Bronchial epithelial cell (primary cell): ENCODE measurements at places on chromosomes 12 and 14.

- no peak for DNase-seq
Measured at GRCh38 chr14:95711476-95712176, 2.3 kb downstream of the TCL1A start.

GRCh38 chr12:2834581-2835491 is at the start of gene NRIP2:
Gene NRIP2 (minus strand): TSS chr12:2835035. CDS start chr12:2834983, 52 bp downstream.
- no peak for DNase-seq

DNA sequence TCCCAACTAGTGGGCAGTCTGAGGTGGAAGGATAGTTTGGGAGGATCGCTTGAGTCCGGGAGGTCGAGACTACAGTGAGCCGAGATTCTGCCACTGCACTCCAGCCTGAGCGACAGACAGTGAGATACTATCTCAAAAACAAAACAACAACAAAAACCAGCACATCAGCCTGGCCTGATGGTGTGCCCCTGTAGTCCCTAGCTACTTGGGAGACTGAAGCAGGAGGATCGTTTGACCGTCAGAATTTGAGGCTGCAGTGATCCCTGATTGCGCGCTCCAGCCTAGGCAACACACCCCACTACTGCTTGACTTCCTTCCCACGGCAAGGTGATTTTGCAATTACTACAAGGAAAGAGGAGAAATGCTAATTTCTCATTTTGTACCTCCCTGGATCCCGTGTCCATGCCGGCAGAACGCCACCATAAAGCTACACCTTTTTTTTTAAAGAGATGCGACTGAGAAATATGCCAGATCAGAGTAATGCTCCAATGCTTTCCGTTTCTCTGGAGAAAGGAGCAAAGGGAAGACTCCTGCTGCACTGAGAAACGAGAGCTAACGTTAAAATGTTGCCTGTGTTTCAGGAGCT is 672 bp upstream of the SCFD1 start:
- DNase-seq: peak; percentile 29

GRCh38 chr14:61321385-61322010 is at the start of gene PRKCH:
Gene PRKCH (plus strand): TSS chr14:61321579. CDS start chr14:61322102, 523 bp downstream.
- peak; percentile 75 for DNase-seq

GRCh38 chr14:50740856-50741255 is 72.8 kb upstream of the SAV1 start:
- no peak for DNase-seq

DNA sequence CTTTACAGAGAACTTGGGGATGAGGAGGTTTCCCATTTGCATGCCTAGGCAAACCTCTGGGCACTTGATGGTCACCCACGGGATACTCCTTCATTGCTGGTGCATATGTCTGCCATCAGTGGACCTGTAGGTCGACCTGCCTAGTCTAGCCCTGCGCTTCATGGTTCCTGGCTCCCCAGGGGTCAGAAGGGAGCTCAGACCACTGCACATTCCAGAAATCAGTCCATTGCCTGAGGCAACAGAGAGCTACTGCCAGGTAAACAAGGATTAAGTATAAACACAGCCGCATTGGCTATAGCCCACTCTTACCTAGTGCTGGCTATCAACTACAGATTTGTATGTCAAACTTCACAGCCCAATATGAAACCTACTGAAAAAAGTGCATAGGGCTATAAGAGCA is 476.4 kb downstream of the SOX5 start:
- DNase-seq: no peak

- no peak for DNase-seq
Measured at GRCh38 chr12:50790081-50790480, 26.2 kb downstream of the ATF1 start.

DNA sequence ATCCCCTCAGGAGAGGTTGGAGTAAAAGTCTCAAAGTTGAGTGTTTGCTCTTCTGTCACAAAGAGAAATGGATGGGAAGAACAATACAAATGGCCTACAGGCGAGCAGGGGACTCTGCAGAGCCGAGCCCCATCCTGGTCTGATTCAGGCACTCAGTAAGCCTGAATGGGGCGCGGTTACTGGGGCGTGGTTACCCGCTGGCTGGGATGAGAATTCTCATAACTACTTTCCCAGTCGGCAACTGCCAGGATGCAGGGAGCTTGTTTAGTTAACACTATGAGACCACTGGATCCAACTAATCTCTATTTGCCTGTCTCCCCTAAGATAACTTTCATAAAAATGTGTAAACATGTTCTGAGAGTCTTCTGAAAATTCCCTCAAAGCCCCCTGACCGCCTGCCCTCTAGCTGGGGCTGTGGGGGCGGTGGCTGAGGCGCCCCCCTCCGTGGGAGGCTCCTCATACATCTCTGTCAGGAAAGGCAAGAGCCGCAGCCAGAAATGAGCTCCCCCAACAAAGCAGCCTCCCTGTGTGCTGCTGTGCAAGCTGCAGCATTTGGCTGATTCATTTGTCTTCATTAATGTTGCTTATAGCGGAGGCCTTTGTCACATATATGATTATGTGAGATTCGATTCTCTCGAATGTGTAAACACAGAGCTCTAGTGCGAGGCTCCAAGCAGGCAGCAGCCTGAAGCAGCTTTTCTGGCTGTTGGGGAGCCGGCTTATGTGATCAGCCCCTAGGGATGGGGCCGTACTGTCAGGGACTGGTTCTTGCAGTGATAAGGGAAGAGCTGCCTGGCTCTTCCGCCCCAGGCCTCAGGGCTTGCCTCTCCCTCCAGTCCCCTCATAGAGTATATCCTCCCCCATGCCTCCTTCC is 126.1 kb upstream of the ARHGAP5 start:
- peak; percentile 73 for DNase-seq

DNA sequence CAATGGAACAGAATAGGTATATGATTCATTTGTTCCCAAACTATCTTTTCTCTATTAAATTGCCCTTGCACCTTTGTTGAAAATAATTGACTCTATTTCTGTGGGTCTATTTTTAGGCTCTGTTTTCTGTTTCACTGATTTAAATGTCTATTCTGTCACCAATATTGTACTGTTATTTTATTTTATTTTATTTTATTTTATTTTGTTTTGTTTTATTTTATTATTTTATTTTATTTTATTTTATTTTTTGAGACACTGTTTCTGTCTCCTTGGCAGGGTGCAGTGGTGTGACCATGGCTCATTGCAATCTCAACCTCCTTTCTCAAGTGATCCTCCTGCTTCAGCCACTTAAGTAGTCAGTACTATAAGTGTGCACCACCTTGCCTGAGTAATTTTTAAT is 34.9 kb downstream of the OR4N2 start:
- DNase-seq: no peak

GRCh38 chr14:56811593-56812363 is 1.5 kb upstream of the OTX2 start:
- no peak for DNase-seq

DNA sequence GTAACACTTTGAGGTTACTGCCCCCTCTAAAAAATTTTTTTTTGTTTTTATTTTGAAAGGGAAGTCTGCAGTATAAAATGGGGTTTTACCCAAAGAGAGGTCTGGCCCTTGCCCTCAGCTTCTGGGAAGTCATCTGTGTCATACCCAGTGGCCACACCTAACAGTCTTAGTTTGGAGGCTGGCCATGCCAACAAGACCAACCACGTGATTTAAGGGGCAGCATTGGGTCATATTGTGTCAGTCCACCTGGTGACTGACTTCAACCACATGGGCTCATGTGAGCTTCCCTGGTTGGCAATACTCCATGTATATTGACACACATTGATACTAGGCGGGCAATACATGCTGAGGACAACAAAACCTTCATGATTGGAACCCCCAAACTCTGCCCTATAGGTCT is 173.9 kb downstream of the GXYLT1 start:
- no peak for DNase-seq

- DNase-seq: no peak
Measured at GRCh38 chr12:101927036-101927435, 49.7 kb downstream of the DRAM1 start.

- no peak for DNase-seq
Measured at GRCh38 chr14:102408724-102409123, 46.0 kb downstream of the TECPR2 start.

DNA sequence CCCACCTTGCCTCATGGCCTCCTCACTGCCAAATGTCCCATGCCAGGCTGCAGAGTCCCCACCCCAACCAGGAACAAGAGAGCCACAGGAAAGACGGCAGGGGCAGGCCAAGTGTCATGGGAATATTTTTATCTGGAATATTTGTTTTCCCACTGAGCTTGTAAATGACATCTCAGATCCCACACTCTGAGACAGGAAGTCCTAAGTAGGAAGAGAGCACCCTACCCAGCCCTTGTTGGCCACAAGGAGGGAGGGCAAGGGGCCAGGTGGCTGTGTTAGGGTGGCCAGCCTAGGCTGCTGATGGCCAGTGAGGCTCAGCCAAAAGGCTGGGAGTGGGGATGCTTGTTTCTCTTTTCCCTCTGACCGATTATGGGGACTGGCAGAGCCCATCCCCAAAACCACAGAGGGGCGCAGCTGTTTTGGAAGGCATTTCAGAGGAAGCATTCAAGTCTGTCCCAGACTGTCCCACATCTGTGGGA is 7.7 kb upstream of the MEG3 start:
- DNase-seq: no peak

DNA sequence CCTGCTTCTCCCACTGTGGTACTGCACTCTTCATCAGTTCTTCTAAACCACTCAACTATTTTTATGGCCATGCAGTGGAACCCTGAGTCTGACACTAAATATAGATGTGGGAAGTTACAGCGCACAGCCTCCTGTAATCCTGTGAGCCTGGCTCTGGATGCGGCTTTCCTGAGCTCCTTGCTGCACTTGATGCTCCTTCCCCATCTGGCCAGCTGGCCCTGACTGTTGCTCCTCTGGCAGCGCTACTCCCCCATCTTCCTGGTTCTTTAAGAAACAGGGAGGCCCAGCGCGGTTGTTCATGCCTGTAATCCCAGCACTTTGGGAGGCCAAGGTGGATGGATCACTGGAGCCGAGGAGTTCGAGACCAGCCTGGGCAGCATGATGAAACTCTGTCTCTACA is 24.6 kb downstream of the IQSEC3 start:
- no peak for DNase-seq

DNA sequence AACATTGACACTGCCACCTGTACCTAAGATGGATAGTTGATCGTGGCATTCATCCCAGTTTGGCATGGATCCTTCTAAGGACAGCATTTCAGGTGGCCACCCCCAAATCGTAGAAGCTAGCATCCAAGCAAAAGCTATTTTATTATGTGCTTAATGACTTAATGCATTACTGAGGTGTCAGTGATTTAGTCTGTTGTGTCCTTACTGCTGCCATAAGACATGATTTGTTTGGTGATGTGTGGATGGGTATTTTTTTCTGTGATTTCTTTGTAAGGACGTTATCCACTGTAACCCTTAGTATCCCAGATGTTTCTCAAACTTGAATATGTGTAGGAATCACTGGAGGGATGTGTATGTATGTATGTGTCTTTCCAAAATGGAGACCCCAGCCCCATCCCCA is 81.2 kb upstream of the EVL start:
- no peak for DNase-seq

DNA sequence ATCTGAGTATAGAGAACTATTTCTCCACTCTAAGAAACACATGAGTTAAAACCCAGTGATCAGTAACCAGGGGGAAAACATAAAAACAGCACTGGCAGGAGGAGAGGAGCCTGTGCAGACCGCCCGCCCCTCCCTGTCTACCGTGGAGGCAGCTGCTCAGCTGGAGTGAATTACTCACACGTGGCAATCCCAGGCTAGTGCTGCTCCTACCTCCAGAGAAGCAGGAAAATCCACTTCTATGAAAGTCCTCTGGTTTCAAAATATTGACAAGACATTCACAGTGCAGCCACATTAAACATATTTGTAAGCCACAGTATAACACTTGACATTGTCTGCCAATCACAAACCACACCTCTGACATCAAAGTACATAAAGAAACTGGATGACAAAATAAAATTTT is 16.7 kb downstream of the TMEM132D start:
- peak; percentile 1 for DNase-seq

GRCh38 chr12:3097186-3097804 is 20.1 kb downstream of the TSPAN9 start:
- DNase-seq: no peak

DNA sequence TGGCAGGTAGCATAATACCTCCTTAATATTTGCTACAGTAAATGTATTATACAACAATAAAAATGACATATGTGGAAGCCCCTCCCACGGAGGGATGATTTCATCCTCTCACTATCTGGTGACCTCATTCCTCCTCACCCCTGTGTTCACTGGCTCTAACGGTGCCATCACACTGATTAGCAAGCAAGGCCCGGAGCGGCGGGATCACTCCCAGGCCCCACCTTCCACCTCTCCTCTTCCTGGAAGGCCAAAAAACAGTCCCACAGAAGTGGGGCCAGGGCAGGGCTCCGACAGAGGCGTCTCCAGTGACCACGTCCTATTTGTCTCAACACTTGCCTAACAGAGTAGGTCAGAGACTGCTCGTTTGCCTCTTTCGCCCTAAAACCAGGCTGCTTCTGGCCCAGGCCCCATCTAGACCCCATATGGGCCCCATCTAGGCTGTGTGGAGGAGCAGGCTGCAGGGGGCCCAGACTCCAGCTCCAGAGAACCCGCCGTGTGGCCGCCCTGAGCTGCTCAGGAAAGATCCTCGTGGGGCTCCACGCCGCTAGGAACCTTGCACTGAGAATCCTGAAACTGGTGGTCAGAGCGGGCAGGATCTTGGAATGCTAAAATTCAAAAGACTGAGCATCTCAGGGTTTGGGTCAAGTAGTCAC is 3.7 kb downstream of the SELPLG start:
- peak; percentile 94 for DNase-seq

GRCh38 chr14:104872469-104873341 is 7.6 kb downstream of the CEP170B start:
- DNase-seq: peak; percentile 48

DNA sequence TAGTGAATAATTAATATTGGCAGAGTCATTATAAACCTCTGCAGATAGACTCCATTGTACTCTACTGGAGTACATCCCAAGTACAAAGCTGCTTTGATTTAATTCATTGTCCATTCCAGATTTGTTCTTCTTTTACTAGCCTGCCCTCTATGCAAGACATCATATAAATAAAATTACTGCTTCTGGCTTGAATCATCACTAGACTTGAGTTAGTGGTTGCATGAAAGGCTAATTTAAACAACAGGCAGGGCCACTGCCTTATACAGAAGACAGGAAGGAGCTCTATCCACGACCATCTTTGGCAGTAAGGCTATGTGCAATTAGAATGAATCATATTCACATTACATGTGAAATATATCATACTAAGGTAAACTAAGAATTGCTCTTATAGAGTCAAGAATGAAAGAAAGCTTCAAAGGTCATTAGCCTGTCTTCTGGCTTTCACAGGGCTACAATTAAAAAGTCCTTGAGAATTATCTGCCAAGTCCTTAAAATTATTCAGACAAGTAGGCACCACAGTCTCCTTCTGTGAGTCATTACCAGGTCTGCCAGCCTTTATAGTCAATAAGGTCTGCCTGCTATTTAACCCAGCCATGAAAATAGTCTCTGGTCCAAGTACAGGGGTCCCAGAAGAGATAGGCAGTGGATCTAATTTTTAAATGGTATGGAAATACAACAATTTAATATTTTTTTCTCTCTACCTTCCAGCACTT is 631.8 kb downstream of the TMTC2 start:
- peak; percentile 44 for DNase-seq

DNA sequence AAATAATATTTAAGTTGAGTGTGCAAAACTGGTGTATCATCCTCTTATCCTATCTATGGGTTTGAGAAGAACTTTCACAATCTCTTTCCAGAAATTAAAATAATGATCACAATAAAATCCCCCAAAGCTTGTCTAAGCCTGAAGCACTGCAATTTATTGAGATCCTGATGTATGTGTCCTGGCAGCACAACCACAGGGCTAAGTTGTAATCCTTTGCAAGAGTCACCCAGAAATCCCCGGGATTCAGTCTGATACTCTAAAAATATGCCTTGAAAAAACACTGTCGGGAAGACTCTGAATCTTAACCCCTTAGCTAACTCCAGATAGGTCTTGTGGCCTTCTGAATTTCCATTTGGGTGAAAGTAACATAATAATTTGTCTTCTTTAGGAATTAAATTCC is 40.3 kb upstream of the STXBP6 start:
- no peak for DNase-seq
